ENCODE measurements at places on chromosomes 5 and 9. TPM values are rescaled to one million over a fixed set of nuclear protein-coding genes. Genes with fewer than 3 reads are reported as not detected.

Gene RLN2
- not detected for total RNA-seq

Gene SLC1A3
- total RNA-seq, result 10.3 TPM

Gene ANKRD31
- under 0.01 TPM for total RNA-seq

Gene SPATA31D4
- total RNA-seq, result not detected

Gene RAD1
- total RNA-seq, result 23.9 TPM

Gene PCDHB15
- not detected for total RNA-seq

Gene RXFP3
- total RNA-seq, result not detected

Gene ADAMTSL2
- total RNA-seq, result not detected

Gene FOXD1
- 1.4 TPM for total RNA-seq

Gene ABCA1
- 27.9 TPM for total RNA-seq

Gene PLCXD3
- 5.1 TPM for total RNA-seq

Gene LCN10
- total RNA-seq, result under 0.01 TPM

Gene GFI1B
- not detected for total RNA-seq

Gene TRPM3
- 16.2 TPM for total RNA-seq

Gene ZNF169
- total RNA-seq, result 4.3 TPM

Gene PTGS1
- total RNA-seq, result 83.0 TPM

Gene HMCN2
- total RNA-seq, result under 0.01 TPM

Gene FABP6
- not detected for total RNA-seq

Gene PTPRD
- total RNA-seq, result 18.4 TPM

Gene TEX48
- total RNA-seq, result not detected

Gene NR5A1
- total RNA-seq, result not detected

Gene ACER2
- total RNA-seq, result 1.2 TPM

Gene INSL4
- not detected for total RNA-seq

Gene CSF1R
- not detected for total RNA-seq

Gene NEUROG1
- total RNA-seq, result not detected

Gene CARTPT
- total RNA-seq, result not detected

Gene PTGER4
- 4.8 TPM for total RNA-seq

Gene DCAF10
- total RNA-seq, result 18.4 TPM

Gene CDX1
- not detected for total RNA-seq

Gene MELK
- 38.9 TPM for total RNA-seq

Gene ZBED3
- 0.73 TPM for total RNA-seq

Gene SIT1
- not detected for total RNA-seq

Gene RBM18
- total RNA-seq, result 6.2 TPM

Gene SSBP2
- 17.2 TPM for total RNA-seq

Gene CCL19
- total RNA-seq, result not detected

Gene RGMB
- total RNA-seq, result 34.9 TPM

Gene KCNN2
- not detected for total RNA-seq

Gene SHROOM1
- total RNA-seq, result 7.8 TPM

Gene PCDHA12
- not detected for total RNA-seq

Gene INSL6
- not detected for total RNA-seq

Gene C9orf43
- total RNA-seq, result not detected

Gene RPL12
- total RNA-seq, result 847 TPM

Gene ZFP2
- total RNA-seq, result 0.20 TPM

Gene KIF24
- 3.3 TPM for total RNA-seq

Gene LHX3
- total RNA-seq, result not detected

Gene SLC6A19
- not detected for total RNA-seq

Gene KCNT1
- not detected for total RNA-seq

Gene GPX8
- 85.6 TPM for total RNA-seq

Gene FAM163B
- not detected for total RNA-seq

Gene AMACR
- total RNA-seq, result 5.7 TPM

Gene PCDHA13
- not detected for total RNA-seq

Gene F2RL2
- total RNA-seq, result 0.78 TPM

Gene GPR151
- total RNA-seq, result not detected

Gene FAM81B
- not detected for total RNA-seq
